Inflammatory macrophage treated with lipopolysaccharide for 4 hours (primary cell): ENCODE measurements at places on chromosomes 6 and 20.

DNA sequence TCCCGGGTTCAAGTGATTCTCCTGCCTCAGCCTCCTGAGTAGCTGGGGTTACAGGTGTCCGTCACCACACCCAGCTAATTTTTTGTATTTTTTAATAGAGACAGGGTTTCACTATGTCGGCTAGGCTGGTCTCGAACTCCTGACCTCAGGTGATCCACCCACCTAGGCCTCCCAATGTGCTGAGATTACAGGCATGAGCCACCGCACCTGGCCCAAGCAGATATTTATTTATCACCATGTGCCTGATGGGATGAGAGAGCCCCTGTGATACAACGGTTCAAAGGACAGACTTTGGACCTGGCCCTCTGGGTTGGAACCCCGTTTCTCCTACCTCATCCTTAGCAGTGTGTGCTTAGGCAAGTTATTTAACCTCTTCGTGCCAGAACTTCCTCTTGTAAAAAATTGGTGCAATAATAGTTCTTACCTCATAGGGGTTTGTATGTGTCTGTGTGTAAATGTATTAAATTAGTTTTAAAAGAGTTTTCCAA, 19.2 kb upstream of the STK38 start:
- peak; percentile 39 for DNase-seq

- no peak for DNase-seq
These were observed 165.5 kb downstream of the TFAP2B start for GRCh38 chr6:50984135-50984534.

DNA sequence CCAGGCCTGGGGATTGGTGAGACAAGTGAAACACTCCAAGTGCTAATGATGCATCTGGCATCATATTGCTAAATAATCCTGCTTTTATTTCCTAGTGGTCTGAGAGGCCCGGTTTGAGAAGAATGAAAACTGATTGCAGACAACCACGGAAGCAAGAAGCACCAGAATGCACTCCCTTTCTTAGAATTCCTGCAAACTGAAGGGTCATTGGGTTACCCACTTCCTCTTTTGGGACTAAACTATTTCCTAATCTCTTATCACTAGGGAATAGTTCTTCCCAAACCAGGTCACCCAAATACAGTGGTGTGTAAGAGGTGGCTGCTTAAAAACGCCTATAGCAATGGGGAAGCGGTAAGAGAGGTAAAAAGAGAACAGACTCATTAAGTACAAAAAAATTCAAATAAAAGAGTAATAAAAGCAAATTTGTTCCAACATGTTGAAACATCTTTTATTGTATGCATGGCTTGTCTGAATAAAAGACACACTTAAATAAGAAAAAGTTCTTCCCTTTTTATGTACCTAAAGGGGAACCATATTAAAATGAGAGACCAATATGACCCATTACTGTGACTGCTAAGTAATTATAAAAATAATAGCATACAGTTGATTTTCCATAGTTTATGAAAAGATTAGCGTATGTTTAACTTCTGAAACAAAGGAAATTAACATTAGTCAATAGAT, 125.8 kb downstream of the MYB start:
- peak; percentile 42 for DNase-seq

- DNase-seq, result no peak
These were observed 37.1 kb downstream of the HLA-F start for GRCh38 chr6:29760328-29760727.

DNA sequence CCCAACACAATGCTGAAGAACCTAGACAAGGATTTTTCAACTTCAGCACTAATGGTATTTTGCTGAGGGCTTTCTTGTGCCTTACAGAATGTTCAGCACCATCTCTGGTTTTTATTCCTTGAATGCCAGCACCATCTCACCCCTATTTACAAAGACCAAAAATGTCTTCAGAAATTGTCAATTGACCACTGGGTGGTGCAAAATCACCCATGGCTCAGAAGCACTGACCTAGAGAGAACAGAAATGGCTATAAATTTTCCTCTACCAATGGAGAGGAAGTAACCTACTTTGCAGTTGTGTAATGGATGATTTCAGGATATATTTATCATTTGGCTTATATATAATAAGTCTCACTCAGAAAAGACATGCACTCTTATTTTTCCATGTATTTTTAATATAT, 431.0 kb upstream of the IRAK1BP1 start:
- DNase-seq, result no peak

- no peak for DNase-seq
These were observed 155.0 kb downstream of the TMEM200A start for GRCh38 chr6:130520801-130521200.

- no peak for DNase-seq
These were observed 63.2 kb downstream of the SESN1 start for GRCh38 chr6:109031416-109031815.

DNA sequence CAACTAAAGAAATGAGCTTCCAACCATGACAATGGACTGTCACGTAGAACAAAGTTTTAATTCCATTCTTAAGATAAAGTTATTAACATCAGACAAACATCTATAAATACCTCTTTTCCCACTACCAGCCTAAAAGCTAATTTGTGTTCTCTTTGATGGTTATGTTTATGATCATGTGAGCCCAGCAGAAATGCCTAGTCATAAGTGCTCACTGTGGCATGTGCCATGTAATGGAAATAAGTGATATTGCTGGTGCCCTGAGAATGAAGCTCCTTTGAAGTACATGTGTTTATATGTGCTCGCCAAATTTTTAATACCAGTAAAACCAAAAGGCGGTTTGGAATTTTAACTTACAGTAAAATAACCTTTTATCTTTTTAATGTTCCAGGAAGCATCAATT, 205.8 kb downstream of the ISM1 start:
- no peak for DNase-seq

DNA sequence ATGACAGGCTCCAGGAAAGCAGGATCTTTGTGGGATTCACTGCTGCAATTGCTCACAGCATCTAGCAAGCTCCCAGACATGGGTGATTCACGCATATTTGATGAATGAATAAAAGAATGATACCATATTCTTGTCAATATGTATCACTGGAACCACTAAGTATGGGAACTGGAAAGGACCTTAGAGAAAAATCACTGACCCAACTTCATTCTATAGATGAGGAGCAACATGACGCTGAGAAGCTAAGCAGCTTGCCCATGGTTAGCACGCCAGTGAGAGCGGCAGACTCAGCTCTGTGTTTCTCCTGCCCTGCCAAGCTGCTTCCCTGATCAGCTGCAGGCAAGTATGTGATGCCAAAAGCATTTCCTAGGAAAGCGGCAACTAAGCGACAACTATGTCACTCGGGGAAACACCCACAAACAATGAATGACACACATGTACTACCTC, 66.8 kb downstream of the PPP1R3G start:
- no peak for DNase-seq

- peak; percentile 38 for DNase-seq
These were observed 915 bp downstream of the TMEM63B start for GRCh38 chr6:44128020-44128917.

DNA sequence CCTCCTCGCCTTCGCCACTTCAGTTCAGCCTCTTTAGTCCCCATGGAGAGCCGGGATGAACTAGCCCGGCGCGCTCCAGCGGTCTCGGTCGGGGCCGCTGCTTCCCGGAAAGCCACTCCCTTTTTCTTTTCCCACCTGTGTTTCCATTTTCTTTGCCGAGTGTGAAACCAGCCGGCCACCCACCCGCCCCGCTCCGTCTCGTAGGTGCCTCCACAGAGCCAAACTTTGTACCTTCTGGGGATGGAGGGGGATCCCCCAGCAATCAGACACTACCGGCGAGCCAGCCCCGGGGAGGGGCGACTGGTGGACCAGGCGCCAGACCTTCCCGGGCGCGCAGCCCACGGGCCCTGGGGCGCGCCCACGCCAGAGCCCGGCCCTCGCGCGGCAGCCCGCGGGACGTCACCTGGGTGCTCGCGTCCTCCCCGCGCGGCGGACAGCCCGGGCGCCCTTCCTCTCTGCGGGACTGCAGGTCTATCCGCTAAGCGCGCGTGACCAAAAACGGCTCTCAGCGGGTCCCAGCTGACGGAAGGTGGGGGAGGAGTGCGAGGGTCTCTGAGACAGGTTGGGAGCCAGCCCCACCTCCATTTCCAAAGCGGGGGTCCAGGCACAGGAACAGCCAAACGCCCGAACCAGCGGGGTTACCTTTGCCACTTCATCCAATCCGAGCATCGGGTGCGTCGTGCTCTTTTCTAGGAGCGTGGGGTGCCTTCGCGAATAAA, at the start of gene MCHR2:
Gene MCHR2, minus strand, starts transcription at position 691 of the 719 bp plus-strand sequence. CDS start 38,076 bp downstream, outside the sequence.
- no peak for DNase-seq

DNA sequence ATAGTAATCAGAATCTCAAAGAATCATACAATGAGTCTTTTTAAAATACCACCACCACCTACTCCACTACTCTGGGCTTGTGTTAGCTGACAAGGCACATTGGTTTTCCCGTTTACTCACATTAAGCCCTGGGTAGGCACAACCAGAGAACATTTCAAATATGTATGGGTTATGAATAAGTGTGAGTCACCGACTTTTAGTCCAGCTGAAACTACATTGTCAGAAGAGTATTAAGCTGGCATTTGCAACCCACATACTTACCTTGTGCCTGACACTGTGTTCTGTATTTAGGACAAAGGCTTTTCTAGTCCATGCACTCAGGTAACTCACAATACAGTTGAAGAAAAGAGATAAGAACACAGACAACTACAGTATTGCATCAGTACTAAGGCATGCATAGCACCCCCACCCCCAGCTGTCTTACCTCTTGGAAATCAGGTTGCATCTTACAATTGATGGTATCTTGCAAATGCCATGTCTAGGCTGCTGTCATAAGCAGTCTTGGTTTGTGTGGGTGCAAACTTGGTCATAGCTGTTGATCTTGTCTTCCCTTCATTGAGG, 40.3 kb upstream of the AHI1 start:
- DNase-seq, result no peak

DNA sequence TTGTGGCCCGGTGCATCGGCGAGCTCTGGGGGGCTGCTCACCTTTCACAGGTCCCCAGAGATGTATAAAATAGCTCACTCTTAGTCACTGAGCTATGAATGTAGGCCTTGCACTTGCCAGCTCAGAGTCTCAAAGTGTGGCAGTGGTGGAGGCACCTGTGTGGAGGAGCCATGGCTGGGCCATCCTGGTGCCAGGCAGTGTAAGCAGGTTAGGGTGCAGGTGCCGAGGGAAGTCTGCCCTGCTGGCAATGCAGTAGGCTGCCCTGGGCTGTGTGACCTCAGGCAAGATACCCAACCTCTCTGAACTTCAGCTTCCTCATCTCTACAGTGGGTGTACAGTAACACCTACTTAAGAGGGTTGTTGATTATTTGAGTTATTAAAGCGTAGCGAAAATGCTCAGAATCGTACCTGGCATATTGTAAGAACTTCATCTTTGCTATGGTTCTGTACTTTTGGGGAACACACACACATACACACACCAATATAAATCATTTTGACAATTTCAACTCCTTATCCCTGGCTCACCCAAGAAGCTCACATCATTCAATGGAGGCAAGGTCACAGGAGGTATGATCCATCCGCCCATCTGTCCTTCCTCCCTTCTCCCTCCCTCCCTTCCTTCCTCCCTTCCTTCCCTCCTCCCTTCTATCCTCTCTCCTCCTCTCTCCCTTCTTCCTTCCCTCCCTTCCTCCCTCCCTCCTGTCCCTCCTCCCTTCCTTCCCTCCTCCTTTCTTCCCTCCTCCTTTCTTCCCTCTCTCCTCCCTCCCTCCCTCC, 66.8 kb upstream of the STX16 start:
- DNase-seq, result no peak

DNA sequence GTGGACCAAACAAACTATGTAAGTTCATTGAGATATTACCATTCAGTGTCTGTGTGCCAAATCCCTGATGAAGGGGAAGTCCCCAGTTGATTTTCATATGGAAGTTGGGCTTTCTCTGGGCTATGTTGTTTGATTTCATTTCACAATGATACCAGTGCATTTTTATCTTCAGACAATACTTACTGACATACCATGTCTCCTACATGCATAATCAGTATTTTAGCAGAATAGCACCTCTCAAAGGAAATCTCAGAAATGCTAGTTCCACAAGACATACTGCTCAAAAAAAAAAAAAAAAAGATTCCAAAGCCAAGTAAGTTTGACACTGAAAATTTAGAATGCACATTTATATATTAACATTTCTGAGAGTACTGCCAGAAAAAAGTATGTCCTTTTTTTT, 168.8 kb upstream of the RNF217 start:
- no peak for DNase-seq

DNA sequence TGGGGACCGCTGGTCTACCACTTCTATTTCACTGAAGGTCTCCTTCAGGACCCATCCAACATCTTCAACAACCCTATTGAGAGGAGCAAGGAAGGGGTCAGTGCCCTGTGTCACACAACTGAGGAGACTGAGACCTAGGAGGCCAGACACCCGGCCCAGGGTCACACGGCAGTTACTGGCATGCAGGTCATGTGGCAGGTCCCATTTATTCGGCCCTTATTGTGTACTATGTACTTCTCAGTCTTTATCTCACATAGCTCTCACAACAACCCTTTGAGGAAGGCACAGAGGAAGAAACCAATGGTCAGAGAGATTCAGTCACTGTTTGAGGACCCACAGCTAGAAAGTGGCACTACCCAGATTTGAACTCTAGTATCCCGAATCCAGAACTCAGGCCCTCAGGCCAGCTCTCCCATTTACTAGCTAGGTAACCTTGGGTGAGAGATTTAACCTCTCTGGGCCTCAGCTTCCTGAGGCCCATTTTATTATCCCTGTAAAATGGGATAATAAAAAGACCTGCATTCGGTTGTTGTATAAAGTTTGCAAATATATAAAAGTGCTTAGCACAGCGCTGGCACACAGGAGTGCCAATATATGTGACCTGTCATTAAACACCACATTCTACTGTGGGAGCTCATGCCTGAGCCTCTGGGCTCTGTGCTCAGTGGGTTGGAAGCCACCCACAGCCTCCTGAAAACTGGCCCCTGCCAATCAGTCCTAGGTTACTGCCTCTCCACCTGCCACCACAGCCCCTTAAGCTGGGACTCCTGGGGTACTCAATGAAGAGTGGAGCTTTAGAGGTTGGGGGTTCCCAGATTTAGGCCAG, 15.8 kb downstream of the TFEB start:
- peak; percentile 32 for DNase-seq

GRCh38 chr6:147559006-147559405, 50.5 kb downstream of the SAMD5 start:
- DNase-seq, result no peak

GRCh38 chr6:139853302-139853992, 479.0 kb upstream of the CITED2 start:
- no peak for DNase-seq

GRCh38 chr20:61539706-61540360, 287.8 kb downstream of the CDH4 start:
- no peak for DNase-seq

- no peak for DNase-seq
These were observed 47.6 kb upstream of the MYL9 start for GRCh38 chr20:36493801-36494114.
